Karpas-422 (cell line): ENCODE measurements at places on chromosomes 6 and 20.

DNA sequence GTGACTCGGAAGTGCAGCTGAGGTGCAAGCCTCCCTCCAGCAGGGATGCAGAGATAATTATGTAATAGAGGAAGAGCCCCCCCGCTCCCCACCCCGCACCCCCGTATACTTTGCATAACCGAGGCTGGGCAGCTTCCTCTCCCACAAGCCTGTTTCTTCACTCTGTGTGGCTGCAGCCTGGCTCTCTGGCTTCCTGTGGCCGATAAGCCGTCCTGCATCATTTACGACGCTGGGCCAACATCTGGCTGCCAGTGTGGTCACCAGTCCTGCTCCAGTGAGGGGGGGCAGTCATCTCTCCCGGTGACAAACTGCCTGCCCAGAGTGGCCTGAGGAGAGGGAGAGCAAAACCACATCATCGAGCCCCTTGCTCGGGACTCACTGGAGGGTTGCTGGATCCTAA is 59.2 kb downstream of the RBM38 start:
- peak; percentile 96 for DNase-seq

GRCh38 chr6:37357860-37358259 is 4.1 kb downstream of the RNF8 start:
- no peak for DNase-seq

GRCh38 chr20:34798871-34799270 is 26.6 kb downstream of the NCOA6 start:
- DNase-seq, result no peak

- DNase-seq, result no peak
These were observed 21.2 kb downstream of the CCN2 start for GRCh38 chr6:131929976-131930375.

DNA sequence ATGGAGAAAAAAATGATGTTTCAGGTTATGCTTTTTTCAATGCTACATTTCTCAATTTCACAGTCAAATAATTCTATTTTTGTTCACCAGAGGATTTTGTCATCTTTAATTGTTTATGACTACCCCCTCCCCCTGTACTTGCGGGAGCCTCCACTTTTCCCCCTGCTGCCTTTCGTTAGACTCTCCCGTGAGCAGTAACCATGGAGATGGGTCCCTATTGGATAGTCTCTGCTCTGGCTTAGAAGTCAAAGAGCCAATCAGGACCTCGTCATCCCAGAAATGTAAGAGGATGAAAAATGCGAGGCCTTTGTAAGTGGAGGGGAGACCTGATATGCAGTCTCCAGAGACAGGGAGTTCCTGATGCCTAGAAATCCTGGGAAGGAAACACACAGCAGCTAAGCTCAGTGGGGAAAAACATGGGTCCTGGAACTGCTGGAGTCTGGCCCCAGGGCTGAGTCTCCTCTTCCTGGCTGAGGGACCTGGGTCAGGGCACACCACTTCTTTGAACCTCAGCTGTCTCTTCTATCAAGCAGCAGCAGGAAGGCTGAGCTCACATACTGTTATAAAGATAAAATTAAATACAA is 298.7 kb downstream of the TSHZ2 start:
- DNase-seq, result no peak

DNA sequence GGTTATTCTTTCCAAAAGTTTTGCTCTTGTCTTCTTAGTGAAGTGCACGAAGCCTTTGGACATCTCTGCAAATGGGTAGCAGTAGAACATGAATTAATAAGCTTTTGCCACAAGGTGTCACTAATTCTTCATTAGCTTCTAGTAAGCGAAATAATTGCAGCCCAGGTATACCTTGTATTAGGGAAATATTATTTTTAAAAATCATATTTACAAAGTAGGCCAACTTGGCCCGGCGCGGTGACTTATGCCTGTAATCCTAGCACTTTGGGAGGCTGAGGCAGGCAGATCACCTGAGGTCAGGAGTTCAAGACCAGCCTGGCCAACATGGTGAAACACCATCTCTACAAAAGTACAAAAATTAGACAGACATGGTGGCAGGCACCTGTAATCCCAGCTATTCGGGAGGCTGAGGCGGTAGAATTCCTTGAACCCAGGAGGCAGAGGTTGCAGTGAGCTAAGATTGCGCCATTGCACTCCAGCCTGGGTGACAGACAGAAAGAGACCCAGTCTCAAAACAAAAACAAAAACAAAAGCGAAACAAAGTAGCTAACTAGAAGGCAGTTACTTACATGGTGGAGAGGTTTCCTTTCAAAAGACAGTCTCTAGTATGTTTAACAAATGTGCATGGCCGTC is 8.8 kb upstream of the RSPH3 start:
- peak; percentile 86 for DNase-seq

GRCh38 chr6:144467921-144468320 is 182.8 kb downstream of the UTRN start:
- no peak for DNase-seq

- no peak for DNase-seq
These were observed 182.7 kb downstream of the TAF4 start for GRCh38 chr20:61882716-61883615.

- peak; percentile 73 for DNase-seq
These were observed 39.8 kb downstream of the HIVEP1 start for GRCh38 chr6:12051861-12052368.

- DNase-seq, result no peak
These were observed 109.7 kb downstream of the BFSP1 start for GRCh38 chr20:17421493-17421892.

- DNase-seq, result peak; percentile 45
These were observed 12.8 kb upstream of the ULBP3 start for GRCh38 chr6:150081702-150082101.

GRCh38 chr6:1524040-1524480 is 85.7 kb upstream of the FOXC1 start:
- no peak for DNase-seq

DNA sequence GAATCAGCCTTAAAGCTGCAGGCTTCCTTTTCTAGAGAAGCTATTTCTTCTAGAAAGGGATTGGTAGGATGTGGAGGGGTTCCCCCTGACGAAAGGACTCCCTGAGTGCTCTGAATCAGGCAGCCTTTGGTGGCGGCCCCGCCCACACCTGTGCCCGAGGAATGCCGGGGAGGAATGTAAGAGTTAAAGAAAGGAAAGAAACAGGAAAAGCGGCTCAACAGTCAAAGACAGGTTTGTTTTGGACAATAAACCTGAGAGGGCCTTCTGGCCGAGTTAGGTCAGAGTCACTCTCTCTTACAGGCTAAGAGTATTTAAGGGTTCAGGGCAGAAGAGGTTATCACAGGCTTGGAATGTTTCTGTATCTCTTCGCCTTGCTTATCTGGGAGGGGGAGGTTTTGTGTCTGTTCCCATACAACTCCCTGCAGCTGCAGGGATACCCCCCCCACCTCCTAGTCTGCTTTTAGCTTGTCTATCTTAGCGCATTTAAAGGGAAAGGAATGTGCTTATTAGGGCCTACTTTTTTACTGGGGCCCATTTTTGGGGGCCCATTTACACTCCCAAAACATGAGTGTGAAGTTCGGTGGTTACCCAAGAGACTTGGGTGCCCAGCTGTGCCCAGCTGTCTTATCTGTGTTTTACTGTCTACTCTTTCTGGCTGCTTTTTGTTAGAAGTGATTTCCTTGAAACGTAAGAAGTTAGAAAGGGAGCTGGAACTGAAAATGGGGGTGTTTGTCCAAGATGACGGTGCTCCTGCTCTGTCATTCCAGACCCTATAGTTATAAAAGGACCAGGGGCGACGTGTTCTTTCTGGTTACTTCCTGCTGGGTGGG is 32.8 kb downstream of the DYNLT1 start:
- DNase-seq, result no peak

- DNase-seq, result no peak
These were observed 12.5 kb upstream of the R3HDML start for GRCh38 chr20:44324343-44324742.

GRCh38 chr6:82259389-82259788 is 11.8 kb upstream of the IBTK start:
- DNase-seq, result no peak

DNA sequence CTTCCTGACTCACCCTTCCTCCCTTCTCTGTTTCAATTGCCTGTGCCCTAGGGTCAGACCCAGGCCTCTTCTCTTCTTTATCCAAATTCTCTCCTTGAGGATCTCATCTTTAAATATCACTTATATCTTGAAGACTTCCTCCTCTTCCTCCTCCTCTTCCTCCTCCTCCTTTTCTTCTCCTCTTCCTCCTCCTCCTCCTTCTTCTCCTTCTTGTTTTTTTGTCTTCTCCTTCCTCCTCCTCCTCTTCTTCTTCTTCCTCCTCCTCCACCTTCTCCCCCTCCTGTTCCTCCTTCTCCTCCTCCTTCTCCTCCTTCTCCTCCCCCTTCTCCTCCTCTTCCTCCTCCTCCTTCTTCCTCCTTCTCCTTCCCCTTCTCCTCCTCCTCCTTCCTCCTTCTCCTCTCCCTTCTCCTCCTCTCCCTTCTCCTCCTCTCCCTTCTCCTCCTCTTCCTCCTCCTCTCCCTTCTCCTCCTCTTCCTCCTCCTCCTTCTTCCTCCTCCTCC is 127.6 kb upstream of the AKIRIN2 start:
- DNase-seq, result no peak

DNA sequence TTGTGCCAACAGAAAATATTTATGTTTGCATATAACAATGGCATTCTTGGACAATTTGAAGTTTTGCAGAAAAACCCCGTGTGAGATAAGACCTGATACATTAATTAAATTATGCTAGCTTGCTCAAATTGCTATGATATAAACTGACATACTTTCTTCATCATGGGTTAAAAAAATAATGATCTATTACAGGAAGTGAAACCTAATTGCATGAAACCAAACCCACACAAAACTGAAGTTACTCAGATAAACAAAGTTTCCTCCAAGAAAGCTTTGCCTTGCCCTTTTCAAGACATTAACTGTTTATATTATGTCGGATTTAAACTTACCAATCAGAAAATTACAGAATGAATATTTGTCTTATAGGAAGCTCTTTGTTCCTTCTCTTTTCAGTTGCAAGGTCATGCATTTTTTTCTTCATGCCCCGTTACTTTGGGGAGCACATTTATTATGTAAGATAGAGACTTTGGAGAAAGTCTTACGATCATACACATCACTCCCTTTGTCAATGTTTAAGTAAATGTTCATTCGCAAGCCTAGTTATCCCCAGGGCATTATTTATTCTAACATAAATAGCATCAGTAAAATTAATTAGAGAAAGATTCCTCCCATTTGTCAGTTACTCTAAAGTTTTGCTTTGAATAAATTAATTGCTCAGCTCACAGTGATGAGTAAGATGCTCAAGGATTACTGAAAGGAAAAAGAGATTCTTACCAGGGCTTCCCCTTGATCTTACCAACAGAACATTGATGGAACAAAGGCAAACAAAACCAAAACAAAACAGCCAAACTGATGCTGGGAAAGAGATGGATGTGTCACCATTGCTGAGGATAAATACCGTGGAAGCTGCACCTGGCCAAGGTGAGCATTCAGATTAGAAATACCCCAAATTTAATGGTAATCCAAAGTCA is 14.8 kb upstream of the TMEM244 start:
- DNase-seq, result no peak

GRCh38 chr6:168584249-168584648 is 143.3 kb downstream of the SMOC2 start:
- no peak for DNase-seq

- peak; percentile 49 for DNase-seq
These were observed 13.3 kb downstream of the HLA-DPB1 start for GRCh38 chr6:33088931-33089620.

- DNase-seq, result no peak
These were observed 11.2 kb upstream of the FRMD1 start for GRCh38 chr6:168090064-168090690.

GRCh38 chr6:10413850-10414738 is 780 bp downstream of the TFAP2A start:
- no peak for DNase-seq

DNA sequence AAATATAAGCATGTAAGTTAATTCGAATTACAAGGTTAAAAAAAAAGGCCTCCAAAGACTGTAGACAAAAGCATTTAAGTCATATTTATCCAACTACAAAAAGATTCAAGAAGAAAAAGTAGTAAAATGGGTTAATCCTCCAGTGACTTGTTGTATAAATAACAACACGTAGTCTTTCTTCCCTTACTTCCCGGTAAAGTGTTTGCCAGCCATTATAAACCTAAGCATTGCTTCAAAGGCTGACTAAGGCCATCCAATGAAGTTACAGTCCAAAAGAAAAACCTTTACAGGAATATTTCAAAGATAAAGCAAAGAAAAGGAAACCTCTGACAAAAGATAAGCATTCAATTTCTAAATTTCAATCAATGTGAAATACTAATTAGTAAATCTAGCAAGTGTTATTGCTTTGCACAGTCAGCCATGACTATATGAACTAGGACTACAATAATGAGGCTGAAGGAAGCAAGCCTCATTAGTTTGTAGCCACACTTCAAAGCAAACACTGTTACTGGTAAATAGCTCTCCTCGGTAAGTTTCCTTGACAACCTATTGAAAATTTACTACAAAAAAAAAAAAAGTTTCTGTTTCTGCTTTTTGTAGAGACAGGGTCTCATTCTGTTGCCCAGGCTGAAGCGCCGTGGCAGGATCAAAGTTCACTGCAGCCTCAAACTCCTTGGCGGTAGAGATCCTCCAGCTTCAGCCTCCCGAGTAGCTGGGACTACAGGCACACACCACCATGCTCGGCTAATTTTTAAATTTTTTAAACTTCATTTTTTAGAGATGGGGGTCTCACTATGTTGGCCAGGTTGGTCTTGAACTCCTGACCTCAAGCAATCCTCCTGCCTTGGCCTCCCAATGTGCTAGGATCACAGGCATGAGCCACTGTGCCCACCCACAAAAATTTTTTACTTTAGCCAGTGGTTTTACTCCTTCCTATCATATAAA is 46.0 kb downstream of the NUDT3 start:
- DNase-seq, result no peak

DNA sequence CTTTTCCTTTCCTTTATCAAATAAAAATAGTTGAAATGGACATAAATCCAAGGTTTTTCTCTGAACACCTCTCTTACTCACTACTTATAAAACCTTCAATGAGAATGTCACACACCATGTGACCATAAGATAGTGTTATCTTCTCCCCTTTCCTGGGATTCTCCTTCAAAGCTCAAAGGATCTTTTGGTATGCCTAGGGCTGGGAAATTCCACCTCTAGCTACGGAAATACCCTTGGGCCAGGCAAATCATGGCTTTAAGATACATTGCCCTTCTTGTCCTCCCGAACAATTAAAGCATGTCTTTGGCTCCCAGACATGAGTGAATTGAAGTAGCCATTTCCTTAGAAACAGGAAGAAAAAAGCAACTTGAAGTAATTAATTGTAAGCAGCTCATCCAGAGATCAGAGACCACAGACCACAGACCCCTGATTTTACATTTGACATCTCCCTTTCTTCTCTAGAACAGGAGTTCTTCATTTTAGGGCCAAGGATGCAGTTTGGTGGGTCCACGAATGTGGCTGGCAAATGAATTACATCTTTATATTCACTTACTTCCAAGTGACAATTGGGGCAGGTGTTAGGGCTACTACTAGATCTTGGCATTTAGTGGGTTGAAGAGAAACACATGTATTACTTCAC is 4.1 kb downstream of the PLCB4 start:
- DNase-seq, result no peak

DNA sequence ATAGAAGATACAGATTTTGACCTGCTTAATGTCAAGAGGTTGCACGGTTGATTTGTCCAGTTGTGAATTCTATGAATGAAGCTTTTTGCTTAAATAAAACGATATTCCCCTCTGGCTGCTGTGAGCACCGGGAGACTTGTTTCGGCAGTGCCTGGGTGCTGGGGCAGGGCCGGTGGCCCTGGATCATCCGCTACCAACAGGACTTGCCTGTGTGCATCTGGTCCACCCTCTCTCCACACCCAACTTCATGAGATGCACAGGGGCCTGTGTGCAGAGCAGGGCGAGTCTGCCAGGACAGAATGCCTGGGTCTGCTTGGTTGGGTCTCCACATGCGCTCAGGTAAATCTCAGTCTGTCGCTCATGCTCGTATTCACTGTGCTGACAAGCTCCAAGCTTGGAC is 65.5 kb downstream of the TSHZ2 start:
- DNase-seq, result no peak

GRCh38 chr6:43377710-43378229 is 8.3 kb upstream of the ZNF318 start:
- DNase-seq, result no peak
